ENCODE measurements at places on chromosomes 2 and 18.
A peak's percentile ranks its signal among the peaks of the same experiment; 100 is the strongest.

DNA sequence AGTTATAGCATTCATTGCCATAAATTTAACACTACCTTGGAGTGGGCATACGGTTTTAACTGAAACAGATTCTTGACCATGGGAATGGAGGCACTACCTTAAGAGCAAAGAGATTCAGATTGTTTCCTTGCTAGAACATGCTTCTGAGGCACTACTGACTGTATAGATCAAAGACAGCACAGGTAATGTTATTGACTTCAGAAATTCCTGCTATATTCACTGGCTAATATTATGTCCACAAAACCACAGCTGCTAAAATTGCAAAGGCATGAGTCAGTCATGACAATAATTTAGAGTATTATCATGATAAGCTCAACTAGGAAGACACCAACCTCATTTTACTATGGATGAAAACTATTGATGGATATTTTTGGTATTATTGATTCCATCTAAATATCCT is 39.4 kb downstream of the SLC8A1 start:
- DNase-seq: no peak

GRCh38 chr18:55369346-55369745 is 218.6 kb downstream of the TCF4 start:
- no peak for DNase-seq

DNA sequence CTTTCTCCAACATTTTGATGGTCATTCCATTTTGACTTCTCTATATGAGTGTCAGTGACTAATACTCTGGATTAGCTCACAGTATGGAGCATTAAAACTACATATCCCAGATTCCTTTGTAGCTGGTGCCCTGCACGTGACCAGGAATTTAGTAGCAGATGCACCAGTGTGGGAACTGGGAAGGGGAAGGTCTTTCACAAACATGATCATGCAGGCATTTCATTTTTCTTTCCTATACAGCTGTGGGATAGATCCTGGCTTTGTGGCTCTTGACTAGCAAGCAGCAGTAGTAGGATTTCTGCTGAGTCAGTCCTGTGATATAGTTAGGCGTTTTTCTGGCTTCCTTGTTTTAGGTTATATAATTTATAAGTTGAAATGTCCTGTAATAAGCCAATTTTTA is 971.0 kb upstream of the CDH2 start:
- no peak for DNase-seq

- DNase-seq: no peak
Observed at GRCh38 chr2:70608373-70608772, 54.7 kb upstream of the TGFA start.

GRCh38 chr2:237858294-237859081 is 935 bp upstream of the RAMP1 start:
- no peak for DNase-seq

DNA sequence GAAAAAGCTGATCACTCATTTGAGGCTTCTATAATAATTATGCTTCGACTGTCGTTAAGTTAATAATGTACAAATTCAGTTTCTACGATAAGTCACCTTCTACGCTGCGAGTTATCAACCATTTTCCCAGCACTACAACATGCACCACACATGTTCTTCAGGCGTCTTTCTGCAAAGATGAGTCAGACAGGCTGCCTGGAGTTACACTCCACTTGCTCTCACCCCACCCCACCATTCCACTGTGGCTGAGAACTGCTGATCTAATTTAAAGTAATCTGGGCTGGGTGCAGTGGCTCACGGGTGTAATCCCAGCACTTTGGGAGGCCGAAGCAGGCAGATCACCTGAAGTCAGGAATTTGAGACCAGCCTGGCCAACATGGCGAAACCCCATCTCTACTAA is 218.6 kb downstream of the DYM start:
- no peak for DNase-seq

DNA sequence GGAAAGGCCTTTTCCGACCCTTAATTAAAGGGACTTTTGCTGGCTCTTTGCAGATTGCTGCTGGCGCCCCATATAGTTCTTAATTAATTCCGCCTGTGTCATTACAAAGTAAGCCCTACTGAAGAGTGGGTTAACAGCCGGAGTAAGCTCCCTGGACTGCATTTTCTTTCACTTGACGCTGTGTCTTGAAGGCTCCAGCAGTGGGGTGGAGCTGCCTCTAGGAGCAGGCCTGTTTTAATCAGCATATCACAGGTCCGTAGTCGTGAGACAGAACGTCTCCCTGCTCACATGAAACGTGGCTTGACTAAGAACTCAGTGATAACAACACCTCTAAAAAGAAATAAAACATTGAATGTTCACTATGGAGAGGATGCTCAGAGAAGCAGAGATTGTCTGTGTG is 329.9 kb upstream of the RAB12 start:
- DNase-seq: no peak

DNA sequence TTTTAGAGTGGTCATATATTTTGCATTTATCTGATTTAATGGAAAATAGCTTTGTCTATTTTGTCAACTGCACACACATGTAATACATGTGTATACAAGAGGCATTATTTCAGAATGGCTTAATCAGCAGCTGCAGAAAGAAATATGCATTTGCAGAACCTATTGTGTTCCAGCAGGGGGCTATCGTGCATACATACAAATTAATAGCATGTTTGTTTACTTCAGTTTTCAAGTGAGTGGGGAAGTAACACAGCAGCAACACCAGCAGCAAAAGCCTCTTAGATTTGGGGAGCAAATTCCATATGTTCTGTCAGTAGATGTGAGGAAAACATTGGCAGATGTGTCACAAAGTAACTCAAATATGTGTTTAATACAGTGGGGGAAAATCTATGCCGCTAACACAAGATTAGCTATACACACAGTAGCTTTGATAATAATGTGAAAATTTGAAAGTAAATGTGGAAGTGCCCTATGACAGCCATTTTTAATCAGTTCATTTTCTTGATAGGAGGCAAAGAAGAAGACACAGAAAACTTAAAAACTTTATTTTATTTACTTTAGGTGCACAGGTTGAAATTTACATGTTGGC is 218.1 kb downstream of the WDR7 start:
- peak; percentile 77 for DNase-seq

DNA sequence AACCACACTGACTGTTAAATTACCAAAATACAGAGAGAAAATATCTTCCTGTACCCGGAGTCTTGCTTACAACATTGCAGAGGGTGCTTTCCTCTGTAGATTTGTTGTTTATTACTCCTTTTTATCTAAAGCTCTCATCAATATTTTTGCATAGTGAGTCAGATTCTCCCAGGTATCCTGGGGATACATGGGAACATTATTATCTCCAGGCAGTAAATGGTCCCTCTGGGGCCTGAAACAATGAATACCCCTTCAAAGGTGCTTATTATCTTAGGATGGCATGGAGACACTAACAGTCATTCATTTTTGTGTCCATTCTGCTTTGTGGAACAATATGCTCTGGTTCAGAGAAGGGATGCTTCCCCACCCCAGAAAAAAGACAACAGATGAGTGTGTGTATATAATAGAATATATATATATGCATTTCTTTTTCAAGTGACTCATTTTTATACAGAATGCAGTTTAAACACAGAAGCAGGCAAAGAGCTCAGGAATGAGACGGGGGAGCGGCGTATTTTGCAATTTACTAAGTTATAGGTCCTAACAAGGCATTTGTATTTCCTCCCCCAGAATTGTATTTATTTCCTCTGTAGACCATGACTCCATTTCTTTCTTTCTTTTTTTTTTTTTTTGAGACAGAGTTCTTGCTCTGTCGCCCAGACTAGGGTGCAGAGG is 424.8 kb upstream of the ZEB2 start:
- no peak for DNase-seq

GRCh38 chr18:48417985-48418384 is 8.8 kb upstream of the ZBTB7C start:
- no peak for DNase-seq

GRCh38 chr2:88027697-88028389 is 11.5 kb upstream of the RNU2-63P start:
- DNase-seq: no peak

DNA sequence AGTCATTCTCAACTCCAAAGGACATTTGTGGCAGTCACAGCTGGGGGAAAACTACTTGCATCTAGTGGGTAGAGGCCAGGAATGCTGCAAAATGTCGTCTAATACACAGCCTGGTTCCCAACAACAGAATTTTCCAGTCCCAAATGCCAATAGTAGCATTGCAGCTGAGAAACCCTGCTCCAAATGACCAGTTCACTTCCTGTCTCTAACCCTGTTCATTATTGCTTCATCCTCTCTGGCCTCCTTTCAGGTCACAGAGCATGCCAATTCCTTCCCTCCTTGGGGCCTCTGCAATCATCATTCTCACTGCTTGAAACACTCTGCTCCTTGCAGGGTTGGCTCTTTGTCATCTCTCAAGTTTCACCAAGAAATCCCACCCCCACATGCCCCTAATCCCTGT is 139.1 kb downstream of the IRS1 start:
- DNase-seq: no peak

- no peak for DNase-seq
Observed at GRCh38 chr18:50395093-50395492, 20.2 kb downstream of the SKA1 start.

DNA sequence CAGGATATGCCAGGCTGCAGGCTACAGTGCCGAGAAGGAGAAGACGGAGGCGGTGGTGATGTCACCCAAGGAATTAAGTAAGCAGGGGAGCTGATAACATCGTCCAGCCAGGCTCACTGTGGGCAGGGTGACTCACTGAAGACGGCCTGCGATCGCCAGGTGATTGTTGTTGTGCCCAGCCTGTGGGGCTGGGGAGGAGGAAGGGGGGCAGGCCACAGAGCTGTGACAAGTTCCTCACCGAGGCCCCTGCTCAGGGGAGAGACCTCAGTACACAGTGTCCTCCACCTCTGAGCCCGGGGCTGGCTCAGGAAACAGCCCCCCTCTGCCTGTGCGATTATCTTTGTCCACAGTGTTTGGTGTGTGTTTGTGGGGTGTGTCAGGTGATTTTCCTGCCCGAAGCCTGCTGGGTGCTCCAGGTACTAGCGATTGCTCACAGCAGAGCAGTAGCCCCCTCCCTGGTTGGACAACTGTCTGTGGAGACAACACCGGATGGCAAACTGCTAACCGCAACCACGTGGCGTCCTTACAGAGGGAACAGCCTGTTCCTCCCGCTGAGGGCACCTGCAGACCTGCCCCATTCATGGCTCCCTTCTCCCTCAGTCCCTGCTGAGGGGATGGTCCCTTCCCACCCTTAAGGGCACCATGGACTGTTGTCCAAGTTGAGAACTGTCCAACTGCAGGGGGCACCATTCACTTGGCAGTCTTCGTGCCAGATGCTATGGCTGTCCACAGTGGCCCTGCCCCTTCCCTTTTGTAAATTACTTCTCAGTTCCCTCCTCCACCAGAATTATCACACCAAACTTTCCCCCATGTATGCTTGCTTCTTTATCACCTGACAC is 95.1 kb downstream of the ZFP36L2 start:
- DNase-seq: no peak

- no peak for DNase-seq
Observed at GRCh38 chr2:198173242-198173641, 368.8 kb downstream of the PLCL1 start.

Data from NCI-H1930 (cell line).